Hepatocyte (in vitro differentiated cells): ENCODE measurements at places on chromosomes 2 and 18. TPM values are rescaled to one million over a fixed set of nuclear protein-coding genes. Genes with fewer than 3 reads are reported as not detected.

Gene IL1B
- total RNA-seq: 0.76 and 1.1 TPM in 2 replicates

DNA sequence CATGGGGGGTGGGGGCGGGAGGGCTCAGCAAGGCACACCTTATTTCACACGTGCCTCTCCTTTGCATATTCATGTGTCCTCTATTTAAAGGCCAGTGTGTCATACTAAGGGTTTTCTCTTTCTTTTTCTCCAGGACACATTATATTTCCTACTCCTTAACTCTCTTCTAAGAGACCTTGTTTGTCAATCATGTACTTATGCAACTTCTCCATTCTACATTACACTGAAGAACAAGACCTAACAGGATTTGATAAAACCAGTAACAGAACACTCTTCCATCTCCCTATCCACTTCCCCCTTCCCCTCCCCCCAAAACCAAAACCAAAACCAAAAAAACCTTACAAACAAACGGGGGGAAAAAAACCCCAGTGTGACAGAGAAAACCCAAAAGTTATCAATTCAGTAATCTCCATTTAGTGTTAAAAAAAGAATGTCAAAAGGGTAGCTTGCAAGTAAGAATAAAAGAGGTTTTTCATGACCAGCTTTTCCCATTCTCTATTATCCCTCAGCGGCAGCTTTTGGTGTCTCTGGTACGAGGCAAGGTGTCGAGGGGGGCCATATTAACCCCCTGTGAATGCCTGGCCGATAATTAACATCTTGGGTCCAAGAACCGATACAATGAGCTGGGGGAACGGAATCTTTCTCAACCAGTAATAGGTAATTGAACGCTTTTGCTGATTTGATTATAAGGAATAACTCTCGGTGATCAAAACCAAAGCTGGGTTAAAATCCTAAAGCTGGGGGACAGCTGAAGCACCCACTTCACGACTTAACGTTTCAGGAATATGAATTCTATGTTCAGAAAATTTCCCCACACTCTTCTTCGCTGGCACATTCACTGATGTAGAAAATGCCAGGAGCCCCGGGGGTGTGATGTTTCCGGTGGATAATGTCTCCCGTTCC is 191.0 kb upstream of the TCF4 start:
- peak overlapping the region; percentile 48 for H3K4me3 ChIP-seq
- no peak for DNase-seq
- no peak overlapping the region for H3K27ac ChIP-seq
- H3K27me3 ChIP-seq: peaks cover 45% of the 10 kb centered on the region
- no peaks in the 10 kb centered on the region for H3K36me3 ChIP-seq

- no peak overlapping the region for H3K27ac ChIP-seq
- peaks cover 28% of the 10 kb centered on the region for H3K4me1 ChIP-seq
- no peaks in the 10 kb centered on the region for H3K36me3 ChIP-seq
- no peaks in the 10 kb centered on the region for H3K27me3 ChIP-seq
- H3K4me3 ChIP-seq: peak overlapping the region; percentile 99
These were observed 3.5 kb downstream of the TRIB2 start for GRCh38 chr2:12720278-12720620.

DNA sequence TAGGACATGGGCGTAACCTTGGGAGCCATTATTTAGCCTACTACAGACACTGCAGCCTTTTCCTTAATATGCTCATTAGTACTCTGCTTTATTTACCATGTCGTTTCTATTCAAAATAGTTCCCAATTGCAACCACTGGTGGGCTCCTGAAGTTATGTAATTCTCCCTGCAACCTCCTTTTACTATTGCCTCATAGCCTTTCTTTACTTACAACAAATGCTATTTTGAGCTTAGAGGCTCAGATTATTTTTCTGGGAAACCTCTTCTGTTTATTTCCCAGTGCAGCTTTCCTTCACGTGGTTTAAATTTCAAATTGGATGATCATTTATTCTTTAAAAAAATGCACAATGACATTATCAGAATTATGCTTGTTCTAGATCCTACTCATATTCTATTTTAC is 492.3 kb upstream of the TMEFF2 start:
- H3K36me3 ChIP-seq: no peaks in the 10 kb centered on the region
- DNase-seq: no peak
- no peaks in the 10 kb centered on the region for H3K27me3 ChIP-seq
- H3K4me1 ChIP-seq: no peaks in the 10 kb centered on the region
- H3K4me3 ChIP-seq: no peak overlapping the region

DNA sequence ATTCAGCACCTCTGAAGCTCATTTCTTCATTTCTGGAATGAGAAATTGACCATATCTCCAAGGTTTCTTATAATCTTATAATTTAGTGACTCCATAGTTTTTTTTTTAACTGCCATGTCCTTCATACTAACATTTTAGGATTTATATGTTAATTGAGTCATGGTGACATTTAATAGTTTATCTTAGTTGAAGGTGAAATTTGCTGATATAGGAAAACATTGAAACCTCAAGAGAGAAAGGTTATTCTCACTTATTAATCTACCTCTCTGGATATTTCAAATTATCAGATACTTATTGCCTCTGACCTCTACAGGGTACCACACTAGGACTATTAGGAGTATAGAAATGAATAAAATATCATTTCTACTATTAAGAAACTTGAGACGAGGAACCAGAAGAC is 499.0 kb downstream of the NUP35 start:
- no peaks in the 10 kb centered on the region for H3K36me3 ChIP-seq
- H3K4me3 ChIP-seq: no peak overlapping the region
- DNase-seq: no peak
- H3K27ac ChIP-seq: no peak overlapping the region
- H3K27me3 ChIP-seq: no peaks in the 10 kb centered on the region

Gene SLC14A1
- total RNA-seq: 0.88 and 4.1 TPM in 2 replicates

GRCh38 chr2:45441571-45441970 is 169.5 kb downstream of the SRBD1 start:
- H3K4me3 ChIP-seq: no peak overlapping the region
- no peaks in the 10 kb centered on the region for H3K36me3 ChIP-seq
- H3K27ac ChIP-seq: no peak overlapping the region
- no peaks in the 10 kb centered on the region for H3K27me3 ChIP-seq
- no peak for DNase-seq

Gene KRTCAP3
- total RNA-seq: 11.4 and 19.3 TPM in 2 replicates

Gene ANKRD30B
- not detected in 2 replicates for total RNA-seq
